Breast epithelium (tissue), 4 donors: ENCODE measurements at places on chromosomes 6 and 20.

DNA sequence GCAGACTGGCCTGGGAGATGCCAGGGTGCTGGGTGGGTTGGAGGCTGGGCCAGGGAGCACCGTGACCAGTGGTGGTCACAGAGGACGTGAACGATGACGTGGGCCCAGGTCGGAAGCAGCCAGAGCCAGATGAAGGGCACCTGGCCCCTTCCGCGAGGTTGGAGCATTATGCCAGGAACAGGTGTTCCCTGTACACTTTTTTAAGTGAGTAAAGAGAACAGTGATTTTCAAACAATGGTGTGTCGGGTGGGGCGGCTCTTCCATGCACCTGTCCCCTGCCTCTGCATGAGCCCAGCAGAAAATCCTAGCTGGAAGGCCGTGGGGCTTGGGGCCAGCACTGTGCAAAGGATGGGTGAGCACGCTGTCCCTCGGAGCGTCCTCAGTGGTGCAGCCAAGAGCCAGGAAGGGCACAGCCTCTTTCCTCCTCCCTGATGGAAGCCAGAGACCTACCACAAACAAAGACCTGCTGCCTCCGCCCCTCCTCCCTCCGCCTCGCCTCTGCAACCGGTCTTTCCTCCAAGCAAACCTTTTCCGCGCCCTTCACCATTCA lies 350.5 kb downstream of the ZFAND3 start:
- DNase-seq: no peak

GRCh38 chr20:61575151-61575937 lies 323.3 kb downstream of the CDH4 start:
- no peak for DNase-seq

GRCh38 chr20:24790746-24791283 lies 158.3 kb upstream of the CST7 start:
- DNase-seq: no peak

GRCh38 chr6:30679765-30680535 lies 6.5 kb downstream of the PPP1R18 start:
- DNase-seq: no peak

GRCh38 chr6:11224966-11225463 lies 7.5 kb downstream of the NEDD9 start:
- DNase-seq: no peak

GRCh38 chr6:108052706-108053105 lies 21.8 kb downstream of the OSTM1 start:
- DNase-seq: no peak

DNA sequence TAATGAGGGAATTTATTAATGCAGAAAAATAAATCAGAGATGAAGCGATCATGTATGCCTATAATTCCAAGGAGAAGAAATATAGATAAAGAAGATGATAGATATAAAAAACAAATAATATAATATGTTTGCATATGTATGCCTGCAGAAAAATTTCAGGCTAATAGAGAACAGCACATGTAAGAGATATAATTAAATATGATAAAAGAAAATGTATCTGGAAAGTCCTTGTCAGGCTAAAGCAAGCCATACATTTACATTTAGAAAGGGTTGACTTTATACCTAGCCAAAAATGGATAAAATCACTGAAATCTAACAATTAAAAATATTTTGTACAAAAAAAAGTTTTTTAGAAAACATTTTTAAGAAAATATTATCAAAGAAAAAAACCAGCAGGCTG lies 454.1 kb downstream of the C6orf118 start:
- DNase-seq: no peak

- no peak for DNase-seq
These were observed 6.6 kb downstream of the CITED2 start for GRCh38 chr6:139367810-139368351.

- DNase-seq: no peak
These were observed 219.3 kb upstream of the RNF24 start for GRCh38 chr20:4234664-4235063.

- DNase-seq: no peak
These were observed 33.0 kb upstream of the ME1 start for GRCh38 chr6:83463886-83464285.

GRCh38 chr6:146041282-146041681 lies 12.4 kb downstream of the GRM1 start:
- no peak for DNase-seq

GRCh38 chr6:43687079-43687436 lies 533 bp downstream of the MRPS18A start:
- no peak for DNase-seq

- DNase-seq: no peak
These were observed 4.7 kb upstream of the CCN2 start for GRCh38 chr6:131955876-131956275.

DNA sequence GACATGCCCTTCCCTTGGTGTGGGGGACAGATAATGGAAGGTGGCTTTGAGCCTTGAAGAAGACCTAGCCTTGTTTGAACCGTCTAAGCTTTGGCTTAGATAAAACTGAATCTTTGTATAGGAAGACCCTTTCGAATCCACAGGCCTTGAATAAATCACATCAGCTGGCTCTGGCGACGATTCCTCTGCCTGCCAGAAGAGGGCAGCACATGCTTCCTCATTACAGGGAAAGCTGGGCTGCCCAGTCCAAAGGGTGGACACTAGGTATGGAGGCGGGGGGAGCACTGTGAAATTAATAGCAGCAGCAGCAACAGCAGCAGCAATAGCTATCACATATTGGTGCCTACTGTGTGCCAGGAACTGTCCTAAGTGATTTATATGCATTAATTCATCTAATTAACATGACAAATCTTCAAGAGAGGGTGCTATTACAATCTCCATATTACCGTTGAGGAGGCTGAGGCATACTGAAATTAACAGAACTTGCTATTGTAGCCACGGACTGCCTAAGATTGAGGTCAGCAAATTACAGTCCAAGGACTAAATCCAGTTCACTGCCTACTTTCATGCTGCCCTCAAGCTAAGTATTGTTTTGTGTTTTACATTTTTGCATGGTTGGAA lies 85.1 kb downstream of the CLIC5 start:
- DNase-seq: peak; percentile 45
